Peyer's patch (tissue), 4 donors: ENCODE measurements at places on chromosomes 6 and 20.

DNA sequence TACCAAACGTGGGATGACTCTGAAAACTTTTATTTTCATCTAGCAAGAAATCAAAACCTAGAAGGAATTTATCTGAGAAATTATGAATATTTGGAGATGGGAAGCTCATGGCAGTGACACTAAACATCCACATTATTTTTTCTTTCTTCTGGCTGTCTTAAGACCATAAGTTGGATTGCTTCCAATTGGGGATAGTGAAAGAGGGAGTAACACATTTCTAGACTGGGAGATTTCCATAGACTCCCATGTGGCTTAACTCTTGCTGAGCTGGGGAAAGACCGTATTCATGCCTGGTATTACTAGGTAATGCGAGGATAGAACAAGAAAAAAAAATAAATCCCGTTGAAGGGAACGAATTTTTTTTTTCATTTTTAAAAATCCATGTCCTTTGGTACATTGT is 120.0 kb downstream of the UTRN start:
- H3K27ac ChIP-seq = no peak overlapping the region
- H3K4me1 ChIP-seq = no peaks in the 10 kb centered on the region
- H3K4me3 ChIP-seq = no peak overlapping the region
- DNase-seq = no peak

- no peaks in the 10 kb centered on the region for H3K27me3 ChIP-seq
- no peaks in the 10 kb centered on the region for H3K36me3 ChIP-seq
- DNase-seq = peak; percentile 65
- H3K27ac ChIP-seq = peak overlapping the region; percentile 80
- H3K4me1 ChIP-seq = no peaks in the 10 kb centered on the region
Measured at GRCh38 chr6:35048631-35049083, 92.5 kb downstream of the TCP11 start.

- H3K4me1 ChIP-seq = no peaks in the 10 kb centered on the region
- no peaks in the 10 kb centered on the region for H3K27me3 ChIP-seq
- H3K27ac ChIP-seq = no peak overlapping the region
- DNase-seq = no peak
Measured at GRCh38 chr6:168396561-168396960, 44.4 kb upstream of the SMOC2 start.

DNA sequence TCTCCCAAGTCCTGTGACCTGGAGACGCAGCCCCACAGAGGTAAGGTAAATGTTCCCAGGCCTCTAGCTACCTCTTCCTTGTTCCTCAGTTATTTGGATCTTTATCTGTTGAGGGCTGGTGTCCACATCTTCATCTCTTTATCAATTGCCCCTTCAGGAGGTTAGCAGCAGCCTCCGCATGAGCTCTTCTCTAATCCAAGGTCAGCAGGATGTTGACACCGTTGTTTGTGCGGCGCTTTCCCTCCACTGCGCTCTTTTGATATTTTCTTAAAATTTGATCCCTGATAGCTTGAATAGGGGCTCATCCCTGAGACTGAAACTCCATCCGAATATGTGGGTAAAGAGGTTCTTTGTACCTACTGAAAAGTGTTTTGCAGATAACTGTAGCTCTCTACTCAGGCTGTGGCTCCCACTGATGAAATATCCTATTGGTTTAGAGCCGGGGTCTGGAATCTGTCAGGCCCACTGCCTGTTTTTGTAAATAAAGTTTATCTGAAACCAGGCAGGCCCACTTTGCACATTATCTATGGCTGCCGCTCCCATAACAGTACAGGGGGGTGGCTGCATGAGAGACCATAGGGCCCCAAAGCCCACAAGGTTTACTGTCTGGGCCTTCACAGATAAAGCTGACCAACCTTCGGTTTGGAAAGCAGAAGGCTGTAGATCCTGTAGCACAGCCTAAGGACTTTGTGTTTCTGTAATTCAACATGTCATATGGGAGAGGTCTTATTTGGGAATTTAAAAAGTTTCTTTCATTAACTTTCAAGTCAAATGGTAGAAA is 362.6 kb downstream of the QKI start:
- H3K4me3 ChIP-seq = no peak overlapping the region
- no peaks in the 10 kb centered on the region for H3K36me3 ChIP-seq
- DNase-seq = no peak

- no peak overlapping the region for H3K27ac ChIP-seq
- no peaks in the 10 kb centered on the region for H3K4me1 ChIP-seq
- DNase-seq = no peak
- no peak overlapping the region for H3K4me3 ChIP-seq
- H3K27me3 ChIP-seq = no peaks in the 10 kb centered on the region
Measured at GRCh38 chr6:88852775-88853174, 110.6 kb downstream of the RNGTT start.
